ENCODE measurements at places on chromosomes 6 and 20.

DNA sequence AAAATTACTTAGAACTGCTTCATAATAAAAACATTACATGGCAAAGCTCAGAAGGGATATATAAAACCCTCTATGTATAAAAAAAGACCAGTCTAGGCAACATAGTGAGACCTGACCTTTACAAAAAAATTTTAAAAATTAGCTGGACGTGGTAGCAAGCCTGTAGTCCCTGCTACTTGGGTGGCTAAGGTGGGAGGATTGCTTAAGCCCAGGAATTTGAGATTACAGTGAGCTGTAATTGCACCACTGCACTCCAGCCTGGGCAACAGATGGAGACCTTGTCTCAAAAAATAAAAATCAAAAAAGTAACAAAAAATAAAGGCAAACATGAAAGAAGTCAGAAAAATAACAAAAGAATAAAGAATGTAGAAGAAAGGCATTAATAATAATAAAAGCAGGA is 21.5 kb upstream of the TPD52L1 start:
- no peak for DNase-seq

GRCh38 chr6:150527100-150527499 is 72.6 kb upstream of the PLEKHG1 start:
- DNase-seq = no peak

DNA sequence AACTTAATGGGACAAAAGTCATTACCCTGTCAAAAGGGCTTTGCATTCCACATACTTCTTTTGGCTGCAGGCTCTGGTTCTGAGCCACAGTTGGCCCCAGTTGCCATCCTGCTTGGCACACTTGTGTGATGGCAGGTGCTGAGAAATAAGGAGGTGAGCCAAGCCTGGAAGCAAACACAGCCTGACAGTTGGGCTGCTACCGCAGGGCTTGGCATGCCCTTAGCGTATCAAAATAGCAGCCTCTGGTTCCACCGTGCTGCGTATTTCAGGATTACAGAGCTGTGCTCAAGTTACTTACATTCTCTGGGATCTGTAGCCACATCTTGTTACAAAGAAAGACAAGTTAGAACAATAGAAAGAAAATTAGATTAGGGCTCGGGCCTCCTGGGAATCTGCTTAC is 11.1 kb downstream of the MTHFD1L start:
- no peak for DNase-seq

GRCh38 chr6:164911873-164912580 is 397.4 kb downstream of the C6orf118 start:
- DNase-seq = no peak

DNA sequence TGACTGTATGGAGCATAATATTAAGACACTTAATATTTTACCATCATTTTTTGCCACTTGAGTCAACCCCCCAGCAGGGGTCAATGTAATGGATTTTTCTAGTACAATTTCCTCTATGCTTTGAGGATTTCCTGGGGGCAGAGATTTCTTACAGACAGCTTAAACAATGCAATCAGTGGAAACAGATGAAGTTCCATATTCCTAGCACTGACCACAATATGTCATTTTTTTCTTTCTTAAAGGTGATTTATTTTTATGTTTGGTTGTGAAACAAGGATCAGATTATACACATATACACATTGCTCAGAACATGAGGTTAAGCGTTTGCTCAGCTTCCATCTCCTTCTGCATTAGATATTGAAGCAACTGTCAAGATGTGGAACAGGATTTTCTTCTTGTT is 82.0 kb upstream of the ID4 start:
- DNase-seq = no peak

DNA sequence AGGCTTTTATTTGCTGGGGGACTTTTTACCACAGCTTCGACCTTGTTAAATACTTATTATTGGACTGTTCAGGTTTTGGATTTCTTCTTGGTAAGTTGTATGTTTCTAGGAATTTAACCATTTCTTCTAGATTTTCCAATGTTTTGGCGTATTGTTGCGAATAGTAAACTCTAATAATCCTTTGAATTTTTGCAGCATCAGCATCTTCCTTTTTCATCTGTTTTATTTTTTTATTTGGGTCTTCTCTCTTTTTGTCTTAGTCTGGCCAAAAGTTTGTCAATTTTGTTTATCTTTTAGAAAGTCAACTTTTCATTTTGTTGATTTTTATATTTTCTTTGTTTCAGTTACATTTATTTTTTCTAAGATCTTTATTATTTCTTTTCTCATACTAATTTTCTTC is 1272.0 kb downstream of the HACE1 start:
- DNase-seq = no peak

DNA sequence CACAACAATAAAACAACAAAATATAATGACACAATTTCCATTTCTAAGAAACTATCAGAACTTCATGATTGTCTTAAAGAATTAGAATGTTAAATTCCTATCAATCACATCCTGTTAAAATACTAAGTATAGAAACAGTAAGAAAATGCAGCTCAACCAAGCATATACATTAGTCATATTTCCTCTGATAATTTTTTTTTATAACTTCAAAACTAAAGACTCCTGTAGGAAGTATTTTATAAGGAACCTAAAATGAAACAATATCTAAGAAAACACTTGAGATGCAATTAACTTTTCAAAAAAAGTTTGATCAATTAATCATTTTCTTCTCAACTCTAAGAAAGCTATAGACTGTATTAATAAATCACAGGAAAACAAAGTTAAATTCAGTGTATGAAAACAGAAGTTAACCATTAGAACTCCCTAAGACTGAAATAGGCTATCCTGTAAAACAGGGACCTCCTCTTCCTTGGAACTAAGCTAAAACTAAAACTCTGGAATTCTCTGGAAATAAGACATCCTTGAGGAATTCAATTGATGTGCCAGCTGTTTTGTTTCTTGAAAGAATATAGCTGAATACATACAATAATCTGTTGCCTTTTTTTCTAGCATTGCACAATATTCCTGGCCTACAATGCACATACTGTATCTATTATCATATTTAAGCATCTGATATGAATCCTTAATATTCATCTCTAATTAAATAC is 19.8 kb downstream of the FKBP5 start:
- no peak for DNase-seq

GRCh38 chr6:118771253-118771652 is 119.9 kb upstream of the CEP85L start:
- no peak for DNase-seq

DNA sequence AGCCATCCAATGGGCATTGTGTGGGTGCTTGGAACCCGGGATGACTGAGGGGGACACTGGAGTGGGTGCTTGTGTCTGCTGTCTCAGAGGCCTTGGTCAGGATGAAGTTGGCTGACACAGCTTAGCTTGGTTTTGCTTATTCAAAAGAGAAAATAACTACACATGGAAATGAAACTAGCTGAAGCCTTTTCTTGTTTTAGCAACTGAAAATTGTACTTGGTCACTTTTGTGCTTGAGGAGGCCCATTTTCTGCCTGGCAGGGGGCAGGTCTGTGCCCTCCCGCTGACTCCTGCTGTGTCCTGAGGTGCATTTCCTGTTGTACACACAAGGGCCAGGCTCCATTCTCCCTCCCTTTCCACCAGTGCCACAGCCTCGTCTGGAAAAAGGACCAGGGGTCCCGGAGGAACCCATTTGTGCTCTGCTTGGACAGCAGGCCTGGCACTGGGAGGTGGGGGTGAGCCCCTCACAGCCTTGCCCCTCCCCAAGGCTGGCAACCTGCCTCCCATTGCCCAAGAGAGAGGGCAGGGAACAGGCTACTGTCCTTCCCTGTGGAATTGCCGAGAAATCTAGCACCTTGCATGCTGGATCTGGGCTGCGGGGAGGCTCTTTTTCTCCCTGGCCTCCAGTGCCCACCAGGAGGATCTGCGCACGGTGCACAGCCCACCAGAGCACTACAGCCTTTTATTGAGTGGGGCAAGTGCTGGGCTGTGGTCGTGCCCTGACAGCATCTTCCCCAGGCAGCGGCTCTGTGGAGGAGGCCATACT is 49.4 kb downstream of the PYGB start:
- DNase-seq = no peak

- no peak for DNase-seq
Measured at GRCh38 chr6:34934516-34934915, 45.5 kb downstream of the ANKS1A start.

DNA sequence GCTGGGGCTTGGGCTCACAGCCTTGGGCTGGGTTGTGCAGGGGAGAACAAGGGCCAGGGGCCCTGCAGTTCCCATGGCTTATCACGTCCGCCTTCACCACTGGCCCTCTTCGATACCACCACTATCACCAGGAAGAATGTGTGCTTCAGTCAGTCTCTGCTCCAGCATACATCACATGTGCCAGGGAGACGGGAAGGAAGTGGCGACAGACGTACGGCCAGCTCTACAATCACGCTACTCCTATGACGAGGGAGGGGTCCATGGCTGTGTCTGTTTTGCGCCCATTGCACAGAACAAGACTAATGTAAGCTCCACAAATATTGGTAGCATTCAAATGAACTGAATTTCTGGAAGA is 72.1 kb downstream of the TRAM2 start:
- no peak for DNase-seq

DNA sequence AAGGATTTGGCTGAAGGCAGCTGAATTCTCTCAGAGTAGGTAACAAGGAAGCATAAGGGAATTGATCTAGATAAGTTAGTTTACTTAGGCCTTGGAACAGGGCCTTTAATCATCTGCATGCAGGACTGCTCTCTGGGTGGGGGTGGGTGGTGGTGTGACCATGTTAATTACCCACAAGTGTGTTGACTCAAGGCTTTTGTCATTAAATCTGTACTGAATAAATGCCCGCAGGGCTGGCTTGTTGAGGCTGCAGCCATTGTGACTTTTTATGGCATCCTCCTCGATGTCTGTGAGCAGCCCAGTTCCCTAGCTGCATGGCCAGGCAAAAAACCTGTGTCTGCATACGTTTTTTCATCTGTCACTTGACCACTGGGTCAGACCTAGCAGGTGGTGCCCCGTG is 63.5 kb upstream of the ASCC3 start:
- no peak for DNase-seq
